ENCODE measurements at places on chromosomes 6 and 20.

- DNase-seq, result no peak
Measured at GRCh38 chr6:25010176-25010575, 74.4 kb upstream of the RIPOR2 start.

- peak; percentile 26 for DNase-seq
Measured at GRCh38 chr6:122184401-122184827, 215.0 kb upstream of the HSF2 start.

DNA sequence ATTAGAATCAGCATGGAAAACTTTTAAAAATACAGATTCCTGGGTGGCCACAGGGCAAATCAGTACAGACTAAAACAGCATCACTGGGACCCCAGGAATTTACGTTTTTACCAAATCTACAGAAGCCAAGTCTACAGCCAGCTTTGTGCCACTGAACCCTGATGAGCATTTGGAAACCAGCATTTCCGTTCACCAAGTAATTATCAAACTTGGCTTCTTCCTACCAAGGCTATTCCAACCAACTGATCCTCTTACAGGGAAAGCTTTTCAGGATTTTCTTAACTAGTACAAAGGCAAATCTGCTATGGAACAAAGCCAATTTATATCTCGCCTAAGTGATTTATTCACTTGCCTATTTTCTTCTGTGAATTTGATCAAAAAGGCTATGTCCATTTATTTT, 47.0 kb downstream of the PLAGL1 start:
- DNase-seq, result no peak

DNA sequence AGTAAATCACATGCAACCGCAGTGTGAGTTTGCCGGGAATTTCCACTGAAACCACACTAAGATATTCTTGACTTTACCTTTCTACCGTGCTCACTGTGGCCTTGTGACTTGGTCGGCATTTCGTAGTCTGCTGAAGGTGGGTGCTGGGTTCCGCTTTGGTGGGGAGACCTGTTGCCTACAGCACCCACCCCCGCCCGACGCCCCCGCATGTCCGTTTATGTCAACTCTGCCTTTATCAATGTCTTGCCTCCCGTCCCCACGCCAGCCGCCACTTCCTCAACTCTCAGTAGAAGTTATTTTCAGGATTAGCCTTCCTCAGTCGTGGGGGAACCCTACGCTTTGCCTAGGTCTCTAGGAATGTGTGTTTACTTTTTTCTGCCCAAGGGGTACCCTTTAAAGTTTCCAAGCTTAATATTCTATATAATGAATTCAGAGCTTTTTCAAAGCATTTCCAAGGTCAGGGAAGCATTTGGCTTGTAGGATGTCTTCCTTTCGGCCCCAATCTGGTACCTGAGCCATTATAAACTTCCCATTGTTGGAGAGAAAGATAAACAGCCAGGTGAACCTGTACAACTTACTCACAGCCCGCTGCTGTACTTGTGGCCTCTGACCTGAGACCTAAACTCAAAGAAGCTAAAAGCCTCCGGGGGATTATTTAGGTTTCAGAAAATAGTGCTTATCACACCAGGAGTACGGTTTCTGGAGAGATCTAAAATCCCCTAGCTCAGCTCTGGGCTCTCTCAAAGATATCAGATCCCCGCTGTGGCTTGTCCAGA, 54.2 kb downstream of the TBC1D7 start:
- no peak for DNase-seq

- no peak for DNase-seq
Measured at GRCh38 chr6:53992522-53992921, 118.7 kb upstream of the MLIP start.

- DNase-seq, result peak; percentile 58
Measured at GRCh38 chr6:150418827-150419594, 50.2 kb downstream of the IYD start.

DNA sequence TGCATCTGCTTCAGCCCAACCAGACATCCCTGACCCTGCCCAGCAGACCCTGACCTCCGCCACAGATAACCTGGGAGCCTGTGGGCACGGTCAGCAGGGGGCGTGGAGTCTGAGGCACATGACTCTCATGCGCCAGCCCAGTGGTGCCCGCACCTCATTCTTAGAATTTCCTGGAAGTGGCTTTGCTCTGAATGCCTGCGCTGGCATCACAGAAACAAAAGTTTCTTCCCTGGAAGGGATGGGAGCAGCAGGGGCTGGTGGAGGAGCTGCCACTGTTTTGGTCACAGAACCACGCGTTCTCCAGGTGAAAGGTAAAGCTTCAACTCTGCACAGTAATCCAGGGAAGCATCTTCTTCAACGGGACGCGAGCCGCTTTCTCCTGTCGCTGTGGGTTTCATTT, 67.9 kb upstream of the DUSP22 start:
- no peak for DNase-seq

DNA sequence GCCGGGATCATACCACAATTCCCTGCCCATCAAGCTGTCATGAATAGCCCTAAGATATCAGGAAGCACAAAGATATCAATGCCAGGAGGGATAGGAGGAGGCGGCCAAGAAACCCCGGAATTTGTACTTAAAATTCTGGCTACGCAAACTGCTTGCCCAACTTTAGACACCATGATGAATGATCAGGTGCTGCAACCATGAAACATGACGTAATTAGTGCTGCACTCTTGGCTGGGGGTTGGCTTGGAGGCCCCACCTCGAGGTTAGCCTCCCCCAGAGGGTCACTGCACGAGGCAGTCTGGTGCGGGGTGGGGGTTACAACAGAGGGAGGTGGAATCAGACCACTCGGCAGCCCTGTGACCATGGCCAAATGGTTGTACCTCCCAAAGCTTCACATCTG, 8.9 kb downstream of the SIRPA start:
- no peak for DNase-seq

- no peak for DNase-seq
Measured at GRCh38 chr6:137904822-137905617, 38.0 kb downstream of the TNFAIP3 start.
